Stimulated activated CD8-positive, alpha-beta memory T cell treated with anti-CD3 and anti-CD28 coated beads, Interleukin-4, amount 100 ng/mL, for 48 hours (primary cell): ENCODE measurements at places on chromosomes 5 and 9.

DNA sequence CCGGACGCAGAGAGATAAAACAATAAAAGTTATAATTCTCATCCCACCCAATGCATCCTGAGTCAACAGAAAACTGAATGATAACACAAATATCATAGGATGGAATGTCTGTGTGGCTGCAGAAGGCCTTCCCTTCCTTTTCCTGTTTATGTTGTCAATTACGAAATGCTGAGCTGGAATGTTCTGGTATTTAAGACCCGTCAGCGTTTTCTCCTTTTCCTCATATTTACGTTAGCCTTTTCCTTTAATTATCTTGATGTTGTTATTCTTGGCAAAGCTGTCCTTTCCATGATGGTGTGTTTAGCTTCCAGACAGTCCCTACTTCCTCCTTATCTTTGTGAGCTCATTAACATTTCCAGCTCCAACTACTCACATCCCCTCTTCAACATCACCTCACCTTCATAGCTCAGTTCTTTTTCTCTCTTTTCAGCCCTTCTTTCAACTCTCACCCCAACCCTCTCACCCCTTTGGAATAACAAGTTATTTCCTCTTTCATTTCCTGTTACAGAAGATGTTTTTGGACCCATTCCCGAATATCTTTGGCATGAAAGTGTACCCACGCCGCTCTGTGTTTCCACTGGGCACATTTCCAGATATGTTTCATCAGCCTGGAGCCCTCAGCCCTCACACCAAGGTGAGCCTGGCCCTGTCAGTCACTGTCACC is 221.6 kb downstream of the NR2F1-AS1 start:
- no peak for DNase-seq

GRCh38 chr9:93099551-93100275 is 3.7 kb downstream of the CARD19 start:
- DNase-seq, result no peak

DNA sequence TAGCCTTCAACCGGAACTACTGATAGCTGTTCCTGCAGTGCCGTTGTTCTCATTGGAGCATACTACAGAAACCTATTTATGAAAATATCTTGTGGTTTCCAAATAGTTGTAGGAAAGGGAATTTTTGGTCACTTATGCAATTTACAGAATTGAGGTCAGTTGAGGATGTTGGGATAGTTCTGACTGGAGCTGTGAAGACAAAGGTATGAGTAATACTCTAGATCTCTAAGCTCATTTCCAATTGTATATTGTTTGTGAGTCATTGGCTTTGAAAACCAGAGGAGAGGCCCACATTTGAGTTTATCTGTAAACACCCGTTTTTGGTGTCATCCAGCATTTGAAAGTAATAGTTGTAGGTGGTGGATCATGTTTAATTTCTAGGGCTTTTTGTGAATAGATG is 561.3 kb upstream of the WWC1 start:
- no peak for DNase-seq

- DNase-seq, result no peak
These were observed 1034.0 kb downstream of the DTWD2 start for GRCh38 chr5:117954331-117954730.

DNA sequence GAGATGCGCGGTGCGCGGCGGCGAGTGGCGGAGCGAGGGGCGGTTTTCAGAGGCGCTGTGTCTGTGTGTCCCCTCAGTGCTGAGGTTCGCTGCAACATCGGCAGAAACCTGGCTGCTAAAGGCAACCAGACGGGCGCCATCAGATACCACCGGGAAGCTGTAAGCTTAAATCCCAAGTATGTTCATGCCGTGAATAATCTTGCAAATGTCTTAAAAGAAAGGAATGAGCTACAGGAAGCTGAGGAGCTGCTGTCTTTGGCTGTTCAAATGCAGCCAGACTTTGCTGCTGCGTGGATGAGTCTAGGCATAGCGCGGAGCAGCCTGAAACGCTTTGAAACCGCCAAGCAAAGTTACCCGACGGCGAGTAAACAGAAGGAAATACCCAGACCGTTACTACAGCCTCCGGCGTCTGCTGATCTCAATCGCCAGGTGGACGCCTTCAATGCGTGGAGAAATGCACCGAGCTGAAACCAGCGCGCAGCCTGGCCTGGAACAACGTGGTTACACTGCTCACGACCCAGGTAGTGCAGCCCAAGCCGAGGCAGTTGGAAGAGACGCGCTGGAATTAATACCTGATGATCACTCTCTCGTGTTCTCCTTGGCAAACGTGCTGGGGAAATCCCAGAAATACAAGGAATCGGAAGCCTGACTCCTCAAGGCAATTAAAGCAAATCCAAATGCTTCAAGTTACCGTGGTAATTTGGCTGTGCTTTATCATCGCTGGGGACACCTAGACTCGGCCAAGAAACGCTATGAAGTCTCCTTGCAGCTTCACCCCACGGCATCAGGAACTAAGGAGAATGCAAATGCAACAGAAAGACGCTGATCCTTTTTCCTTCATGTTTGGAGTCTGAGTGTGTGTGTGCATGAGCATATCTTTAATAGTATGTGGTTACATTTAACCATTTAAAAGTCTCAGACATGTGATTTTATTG is 15.9 kb downstream of the OR2V1 start:
- peak; percentile 25 for DNase-seq

GRCh38 chr5:52771343-52772039 is 16.2 kb upstream of the ITGA1 start:
- peak; percentile 56 for DNase-seq

DNA sequence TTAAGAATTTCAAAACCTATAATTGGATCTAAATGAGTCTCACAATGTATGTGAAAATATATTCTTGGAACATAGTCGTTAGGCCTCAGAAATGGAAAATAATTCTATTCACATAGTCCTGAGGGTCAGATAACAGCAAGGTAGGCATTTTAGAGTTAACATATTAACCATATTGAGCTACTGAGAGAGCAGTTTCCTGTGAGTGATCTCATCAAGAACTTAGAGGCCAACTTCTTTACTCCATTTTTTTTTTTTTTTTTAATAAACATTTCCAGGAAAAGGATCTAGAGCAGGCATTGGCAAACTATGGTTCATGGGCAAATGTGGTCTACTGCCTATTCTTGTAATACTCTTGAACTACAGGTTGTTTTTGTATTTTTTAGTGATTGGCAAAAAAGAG is 26.6 kb downstream of the RAB24 start:
- DNase-seq, result no peak

DNA sequence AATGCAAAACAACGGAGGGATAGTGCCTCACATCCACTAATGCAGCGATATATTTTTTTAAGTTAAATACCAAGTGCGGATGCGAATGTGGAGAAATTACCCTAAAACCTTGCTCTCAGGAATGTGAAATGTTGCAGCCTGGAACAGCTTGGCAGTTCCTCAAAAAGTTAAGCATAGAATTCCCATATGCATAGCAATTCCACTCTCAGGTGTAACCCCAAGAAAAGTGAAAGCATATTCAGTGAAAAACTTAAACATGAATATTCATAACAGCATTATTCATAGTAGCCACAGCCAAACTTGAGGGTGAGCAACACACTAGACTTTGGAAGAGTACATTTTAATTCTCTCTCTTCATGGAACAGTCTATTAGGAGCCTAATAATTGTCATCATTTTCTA is 83.2 kb upstream of the ICE1 start:
- DNase-seq, result no peak

GRCh38 chr5:16663840-16664239 is 47.0 kb upstream of the RETREG1 start:
- DNase-seq, result no peak

GRCh38 chr5:58135571-58136335 is 324.1 kb downstream of the PLK2 start:
- no peak for DNase-seq

DNA sequence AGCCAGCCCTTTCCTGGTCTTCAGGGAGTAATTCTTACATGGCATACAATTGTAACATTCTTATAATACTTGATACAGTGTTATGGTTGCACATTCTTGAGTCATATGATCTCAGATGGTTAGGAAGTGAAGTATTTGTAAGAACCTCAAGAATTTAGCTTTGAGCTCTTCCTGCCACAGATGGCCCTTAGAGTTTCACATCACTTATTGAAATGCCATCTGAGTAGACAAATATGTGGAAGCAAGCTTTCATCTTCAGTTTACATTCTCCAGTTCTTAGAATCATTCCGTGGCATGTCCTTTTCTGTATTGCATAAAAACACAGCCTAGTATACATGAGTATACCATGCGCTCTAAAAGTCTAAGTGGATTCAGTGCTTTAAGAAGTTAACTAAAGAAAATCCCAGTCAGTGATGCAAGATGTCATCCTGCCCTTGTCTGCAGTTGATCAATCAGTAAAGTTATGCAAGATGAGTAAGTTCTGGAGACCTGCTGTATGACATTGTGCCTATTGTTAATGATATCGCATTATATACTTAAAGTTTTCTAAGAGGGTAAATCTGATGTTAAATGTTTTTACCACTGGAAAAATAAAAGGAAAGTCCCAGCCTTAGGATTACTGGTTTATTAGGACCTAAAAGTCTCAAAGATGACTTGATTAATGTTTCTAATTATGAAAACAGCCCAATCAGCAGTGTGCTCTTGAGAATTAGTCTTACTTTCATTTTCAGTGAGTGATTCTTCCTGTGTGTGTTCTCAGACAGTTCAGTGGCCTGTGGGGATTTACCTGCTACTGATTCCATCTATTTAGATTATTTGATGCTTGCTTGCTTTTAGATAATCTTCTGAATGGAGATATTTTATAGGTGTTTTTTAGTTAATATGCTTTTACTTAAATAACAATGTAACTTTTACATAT is 29.4 kb downstream of the RHOBTB3 start:
- DNase-seq, result no peak

DNA sequence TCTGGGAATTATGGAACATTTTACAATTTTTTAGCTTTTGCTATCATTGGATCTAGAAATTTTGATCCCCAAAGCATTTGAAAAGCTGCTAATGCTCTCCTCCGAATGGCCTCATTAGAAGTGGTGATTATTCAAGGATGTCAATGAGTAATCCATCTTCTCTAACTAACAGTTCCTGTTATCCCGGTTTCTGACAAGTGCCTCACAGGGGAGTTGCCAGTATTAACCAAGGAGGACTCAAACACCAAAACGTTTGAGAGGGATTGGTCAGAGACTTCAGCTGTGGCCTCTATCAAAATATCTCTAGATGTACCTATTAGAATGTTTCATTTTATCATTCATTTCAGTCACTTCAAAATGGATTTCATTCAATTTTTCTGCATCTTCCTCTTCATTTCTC is 208.3 kb upstream of the ITGA1 start:
- DNase-seq, result no peak
